Neuronal stem cell (in vitro differentiated cells): ENCODE measurements at places on chromosomes 1 and 21.

GRCh38 chr1:61289232-61290098, 207.1 kb downstream of the NFIA start:
- no peak for DNase-seq

DNA sequence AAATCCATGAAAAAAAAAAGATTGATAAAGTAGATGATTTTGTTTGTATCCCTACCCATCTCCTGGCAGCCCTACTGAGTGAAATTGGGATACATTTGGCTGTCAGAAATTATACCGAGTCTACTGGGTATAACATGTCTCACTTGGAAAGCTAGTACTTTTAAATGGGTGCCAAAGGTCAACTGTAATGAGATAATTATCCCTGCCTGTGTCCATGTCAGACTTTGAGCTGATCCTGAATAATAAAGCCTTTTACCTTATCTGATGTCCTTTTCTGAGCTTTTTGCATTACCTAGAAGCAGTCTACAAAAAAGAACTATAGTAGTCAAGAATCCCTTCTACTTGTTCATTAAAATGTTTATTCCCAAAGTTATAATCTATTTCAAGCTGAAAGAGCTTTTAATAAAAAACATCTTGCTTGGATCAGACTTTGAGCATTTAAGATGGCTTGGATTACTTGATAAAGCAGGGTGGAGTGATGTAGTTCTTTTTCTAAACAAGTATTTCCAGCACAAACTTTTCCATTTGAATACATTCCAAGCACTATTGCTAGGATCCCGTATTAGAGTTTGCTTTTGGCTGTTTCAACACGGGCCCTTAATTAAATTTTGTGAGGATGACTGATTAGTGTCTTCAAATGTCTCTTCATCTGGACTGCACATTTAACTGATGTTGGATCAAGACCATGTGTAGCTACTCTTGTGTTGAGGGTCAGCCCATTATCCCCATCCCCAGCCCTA, 69.2 kb downstream of the DTL start:
- DNase-seq: no peak

GRCh38 chr1:56463376-56463775, 116.0 kb downstream of the PLPP3 start:
- DNase-seq: no peak

GRCh38 chr1:115980156-115980555, 3.8 kb downstream of the SLC22A15 start:
- no peak for DNase-seq

- DNase-seq: no peak
These were observed 1.1 kb downstream of the TAS1R3 start for GRCh38 chr1:1332031-1332755.

DNA sequence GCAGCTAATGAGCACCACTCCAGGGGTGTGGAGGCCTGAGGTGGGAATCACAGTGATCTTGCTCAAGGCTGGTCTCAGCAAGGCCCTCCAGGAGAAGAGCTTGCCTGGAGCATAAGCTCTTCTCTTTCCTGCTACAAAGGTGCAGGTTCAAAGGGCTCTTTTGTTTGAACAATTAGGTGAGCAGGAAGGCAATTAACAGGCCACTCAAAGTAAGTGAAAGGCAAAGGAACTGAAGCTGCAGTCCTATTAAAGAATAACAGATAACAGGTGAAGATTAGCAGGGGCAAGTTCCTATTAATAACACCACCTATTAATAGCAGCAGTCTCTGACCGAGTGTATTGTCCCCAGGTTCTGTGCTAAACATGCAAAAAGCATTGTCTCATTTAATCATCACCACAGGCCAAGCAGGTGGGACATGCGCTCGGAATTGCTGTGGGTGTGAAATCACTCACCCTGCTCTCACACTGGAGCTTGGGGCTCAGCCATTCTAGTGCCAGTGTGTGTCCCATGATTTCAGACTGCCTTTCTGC, 113.8 kb downstream of the RHOU start:
- DNase-seq: no peak
